Activated CD4-positive, CD25-positive, alpha-beta regulatory T cell treated with anti-CD3 and anti-CD28 coated beads, Interleukin-2, amount 50 U/mL, for 16 hours (primary cell): ENCODE measurements at places on chromosomes 11 and 22.
A peak's percentile ranks its signal among the peaks of the same experiment; 100 is the strongest.

DNA sequence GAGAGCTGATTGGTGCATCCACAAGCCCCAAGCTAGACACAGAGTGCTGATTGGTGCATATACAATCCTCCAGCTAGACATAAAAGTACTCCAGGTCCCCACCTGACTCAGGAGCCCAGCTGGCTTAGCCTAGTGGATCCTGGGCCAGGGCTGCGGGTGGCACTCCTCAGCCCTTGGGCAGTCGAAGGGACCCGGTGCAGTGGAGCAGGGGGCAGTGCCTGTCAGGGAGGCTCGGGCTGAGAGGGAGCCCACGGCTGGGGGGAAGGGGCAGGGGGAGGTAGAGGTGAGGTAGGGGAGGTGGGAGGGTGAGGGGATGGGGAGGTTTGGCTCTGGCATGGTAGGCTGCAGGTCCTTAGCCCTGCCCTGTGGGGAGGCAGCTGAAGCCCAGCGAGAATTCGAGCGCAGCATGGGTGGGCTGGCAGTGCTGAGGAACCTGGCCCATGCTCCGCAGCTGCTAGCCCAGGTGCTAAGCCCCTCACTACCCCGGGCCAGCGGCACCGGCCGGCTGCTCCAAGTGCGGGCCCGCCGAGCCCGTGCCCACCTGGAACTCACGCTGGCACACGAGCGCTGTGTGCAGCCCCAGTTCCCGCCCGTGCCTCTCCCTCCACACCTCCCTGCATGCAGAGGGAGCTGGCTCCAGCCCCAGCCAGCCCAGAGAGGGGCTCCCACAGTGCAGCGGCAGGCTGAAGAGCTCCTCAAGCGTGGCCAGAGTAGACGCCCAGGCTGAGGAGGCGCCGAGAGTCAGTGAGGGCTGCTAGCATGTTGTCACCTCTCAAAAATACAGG, 742.8 kb downstream of the FAM181B start:
- DNase-seq, result no peak

DNA sequence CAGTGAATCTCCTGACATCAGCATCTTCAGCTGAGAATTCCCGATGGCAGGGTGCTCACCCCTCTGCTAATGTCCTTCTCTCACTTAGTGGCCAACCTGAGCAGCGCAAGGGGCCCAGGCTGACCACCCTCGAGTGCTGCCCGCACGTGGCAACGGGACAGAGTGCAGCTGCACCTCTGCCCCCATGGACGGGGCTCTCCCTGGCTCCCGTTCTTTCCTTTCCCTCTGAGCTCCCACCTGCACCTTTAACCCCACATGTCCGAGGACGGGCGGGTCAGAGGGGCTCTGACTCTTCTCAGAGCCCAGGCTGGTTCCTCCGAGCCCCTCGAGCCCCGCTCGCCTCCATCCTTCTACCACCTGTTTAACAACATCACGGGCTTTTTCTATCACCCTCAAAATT, 19.8 kb downstream of the MOB2 start:
- DNase-seq, result no peak

DNA sequence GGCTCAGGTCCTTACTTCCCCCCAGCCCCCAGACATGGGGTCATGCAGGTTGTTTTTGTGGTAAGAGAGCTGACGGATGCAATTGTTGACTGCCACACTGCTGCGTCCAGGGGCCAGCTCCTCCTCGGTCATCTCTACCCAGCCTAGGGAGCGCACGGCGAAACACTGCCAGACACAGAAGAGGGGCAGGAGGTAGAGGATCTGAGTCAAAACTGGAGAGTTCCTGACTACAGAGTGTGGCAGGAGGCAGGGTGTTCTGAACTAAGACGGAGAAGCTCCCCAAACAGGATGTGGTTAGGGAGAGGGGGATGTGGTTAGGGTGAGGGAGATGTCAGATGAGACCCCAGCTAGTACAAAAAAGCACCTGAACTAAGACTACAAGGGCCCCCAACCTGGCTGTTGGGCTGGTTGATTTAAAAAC, 12.3 kb downstream of the SMPD1 start:
- peak; percentile 55 for DNase-seq

- DNase-seq, result no peak
Observed at GRCh38 chr22:31130873-31131272, 8.1 kb downstream of the INPP5J start.

GRCh38 chr11:1761857-1762536, 1.7 kb downstream of the CTSD start:
- DNase-seq, result no peak

DNA sequence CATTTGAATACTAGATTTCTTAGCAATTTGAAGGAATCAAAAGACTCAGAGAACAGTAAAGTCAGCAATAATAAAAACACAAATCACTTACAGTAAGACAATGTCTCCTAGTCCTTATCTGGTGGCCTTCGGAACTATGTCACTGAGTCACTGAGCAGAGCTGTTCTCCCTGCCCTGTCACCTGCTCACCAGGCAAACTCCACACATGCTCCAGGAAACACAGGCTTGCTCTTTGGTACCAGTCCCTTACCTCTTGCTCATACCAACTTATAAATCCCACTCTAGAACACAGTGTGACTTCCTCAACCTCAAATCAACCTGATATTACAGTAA, 81.1 kb upstream of the CHRM4 start:
- no peak for DNase-seq

- DNase-seq, result no peak
Observed at GRCh38 chr11:133492895-133493294, 39.4 kb downstream of the OPCML start.

DNA sequence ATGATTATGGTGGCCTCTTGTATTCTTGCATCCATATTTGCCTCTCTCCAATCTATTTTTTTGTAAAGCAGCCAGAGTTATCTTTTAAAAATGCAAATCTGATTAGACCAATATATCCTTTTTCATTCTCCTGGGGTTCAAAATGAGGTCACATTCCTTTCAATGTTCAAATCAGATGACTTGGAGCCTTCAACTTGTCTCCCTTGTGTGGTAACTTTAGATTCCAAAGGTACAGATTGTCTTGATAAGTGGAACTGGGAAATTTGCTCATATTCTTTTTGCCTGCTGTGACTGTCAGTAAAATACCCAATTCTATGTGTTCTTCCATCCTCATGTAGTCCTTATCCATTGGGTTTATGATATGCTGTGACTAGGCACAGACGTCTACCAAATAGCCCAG, 15.1 kb upstream of the CAPRIN1 start:
- no peak for DNase-seq

DNA sequence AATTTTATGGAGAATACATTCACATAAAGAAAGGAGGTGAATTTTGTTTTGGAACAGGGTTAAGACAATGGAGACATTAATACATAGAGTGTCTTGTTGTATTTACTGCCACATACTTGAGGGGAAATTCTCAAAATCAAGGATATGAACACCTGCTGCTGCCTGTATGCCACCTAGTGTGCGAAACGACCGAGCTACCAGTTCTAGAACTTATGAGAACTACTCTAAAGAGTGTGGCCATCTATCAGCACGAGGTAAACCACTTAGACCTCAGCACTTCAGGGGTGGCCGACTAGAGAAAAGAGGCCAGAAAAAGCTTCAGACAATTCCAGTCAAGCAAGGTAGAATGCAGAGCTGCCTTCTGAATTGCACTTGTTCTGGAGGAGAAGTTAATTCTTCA, 1.5 kb upstream of the AGBL2 start:
- DNase-seq, result no peak

DNA sequence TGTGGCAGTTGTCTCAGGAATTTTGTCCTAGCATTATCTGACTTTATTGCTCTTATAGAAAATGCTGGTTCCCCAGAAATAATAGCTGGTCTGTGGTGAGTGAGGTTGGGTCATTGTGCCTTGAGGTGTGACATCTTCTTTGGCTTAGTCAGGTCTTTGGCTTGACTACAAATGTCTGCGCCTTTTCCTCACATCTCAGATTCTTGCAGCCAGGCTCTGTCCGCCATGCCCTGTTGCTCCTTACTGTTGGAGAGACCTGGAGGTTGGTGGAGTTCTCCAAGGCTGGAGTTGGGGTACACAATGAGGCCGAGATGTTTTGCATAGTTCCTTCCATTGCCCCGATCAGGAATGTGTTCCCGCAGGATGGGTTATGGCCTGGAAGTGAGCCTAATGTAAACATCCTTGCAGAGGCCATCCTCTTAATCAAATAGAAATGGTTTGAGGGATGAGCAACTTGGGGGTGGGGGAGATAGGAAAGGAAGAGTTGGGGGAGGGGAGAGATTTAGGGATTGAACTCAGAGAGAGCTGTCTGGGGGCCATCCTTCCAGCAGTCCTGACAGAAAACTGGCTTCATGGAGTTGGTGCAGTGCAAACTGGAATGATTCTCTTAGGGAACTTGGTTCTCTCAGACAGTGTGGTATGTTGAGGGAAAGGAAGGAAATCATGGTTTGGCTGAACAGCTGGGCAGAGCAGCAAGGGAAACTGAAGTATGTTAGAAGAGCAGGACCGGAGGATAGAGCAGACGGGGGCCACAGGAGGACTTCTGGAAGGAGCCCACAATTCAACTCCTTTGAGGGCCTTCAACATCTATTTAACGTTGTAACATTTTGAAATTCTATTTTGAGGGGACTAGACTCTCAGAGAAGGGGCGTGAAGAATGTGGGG, 49.9 kb downstream of the ZBTB16 start:
- DNase-seq, result no peak
